ENCODE measurements at places on chromosomes 4 and X.

GRCh38 chr4:75512386-75513211 lies 1.6 kb downstream of the RCHY1 start:
- no peak for DNase-seq

- no peak for DNase-seq
These were observed 51.3 kb downstream of the RTL9 start for GRCh38 chrX:110409925-110410324.

GRCh38 chr4:5960252-5960880 lies 57.9 kb downstream of the C4orf50 start:
- no peak for DNase-seq

- DNase-seq, result no peak
These were observed 143.6 kb downstream of the APBB2 start for GRCh38 chr4:41070516-41071281.

- no peak for DNase-seq
These were observed 365.8 kb upstream of the TENM3 start for GRCh38 chr4:181877329-181877848.

GRCh38 chr4:80486603-80487002 lies 151.1 kb downstream of the CFAP299 start:
- no peak for DNase-seq

GRCh38 chr4:86825511-86825910 lies 23.7 kb downstream of the SLC10A6 start:
- no peak for DNase-seq

DNA sequence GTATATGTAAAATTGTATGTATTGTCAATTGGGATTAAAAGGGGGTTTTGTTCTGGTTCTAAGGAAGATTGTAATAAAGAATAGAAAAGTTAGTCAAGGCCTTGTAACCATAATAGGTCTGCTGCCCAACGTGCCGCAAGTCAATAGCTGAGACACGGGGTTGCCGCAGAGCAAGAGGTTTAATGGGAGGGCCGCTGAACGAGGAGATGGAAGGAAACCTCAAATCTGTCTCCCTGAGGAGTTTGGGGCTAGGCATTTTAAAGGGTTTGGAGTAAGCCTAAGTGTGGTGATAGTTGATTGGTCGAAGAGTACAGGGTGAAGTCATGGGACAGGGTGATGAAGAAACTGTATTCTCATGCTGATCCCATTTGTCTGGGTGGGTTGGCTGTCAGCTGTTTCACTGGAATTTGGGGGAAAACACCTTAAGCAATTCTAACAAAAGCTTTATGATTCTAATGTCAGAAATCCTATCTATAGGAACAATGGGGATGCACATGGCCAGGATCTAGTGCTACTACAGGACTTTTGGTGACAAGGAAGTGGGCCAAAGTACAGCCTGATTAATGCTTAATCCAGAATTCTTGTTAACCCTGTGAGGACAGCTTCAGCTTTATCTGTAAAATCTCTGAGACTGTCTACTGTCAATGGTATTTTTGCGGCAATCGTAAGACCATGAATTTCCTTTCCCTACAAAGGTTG lies 86.9 kb downstream of the RELL1 start:
- DNase-seq, result no peak

- DNase-seq, result no peak
These were observed 54.2 kb downstream of the ATXN3L start for GRCh38 chrX:13265549-13266132.

DNA sequence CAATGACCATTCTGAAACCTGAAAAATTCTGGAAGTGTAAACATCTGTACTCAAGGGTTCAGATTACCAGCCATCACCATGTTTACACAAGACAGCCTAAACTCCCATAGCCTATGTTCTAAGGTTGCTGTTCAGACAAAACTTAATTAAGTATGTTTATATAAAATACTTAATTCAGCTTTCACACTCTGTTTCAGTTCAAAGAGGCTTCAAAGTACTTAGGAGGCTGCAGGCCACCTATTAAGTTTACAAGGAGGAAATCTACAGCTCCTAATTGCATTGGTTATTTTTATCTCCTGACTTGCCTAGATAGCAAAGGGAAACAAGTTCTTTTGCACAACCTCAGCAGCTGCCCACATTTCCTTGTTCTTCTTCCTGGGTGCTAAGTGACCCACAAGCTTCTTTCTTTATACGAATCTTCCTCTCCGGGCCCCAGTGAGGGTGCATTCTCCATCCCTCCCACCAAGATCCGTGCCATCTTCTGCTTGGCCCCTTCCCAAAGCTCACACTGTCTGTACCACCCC lies 2.0 kb downstream of the GAK start:
- DNase-seq, result no peak

Measured in stimulated activated CD4-positive, alpha-beta T cell treated with anti-CD3 and anti-CD28 coated beads, TNF-alpha, amount 100 ng/mL, for 1 hour (primary cell).